ENCODE measurements at places on chromosomes 12 and 14.

- DNase-seq: peak; percentile 57
Measured at GRCh38 chr12:113149361-113150150, at the start of gene CFAP73. TSS of gene CFAP73 (plus strand) at chr12:113149724. CDS start at chr12:113149858, 134 bp downstream.

- DNase-seq: no peak
Measured at GRCh38 chr12:46459111-46459510, 86.5 kb upstream of the SLC38A2 start.

GRCh38 chr12:131908092-131909080 is 14.0 kb downstream of the ULK1 start:
- DNase-seq: no peak

GRCh38 chr12:2960390-2960956 is 1.3 kb downstream of the TEAD4 start:
- DNase-seq: no peak

DNA sequence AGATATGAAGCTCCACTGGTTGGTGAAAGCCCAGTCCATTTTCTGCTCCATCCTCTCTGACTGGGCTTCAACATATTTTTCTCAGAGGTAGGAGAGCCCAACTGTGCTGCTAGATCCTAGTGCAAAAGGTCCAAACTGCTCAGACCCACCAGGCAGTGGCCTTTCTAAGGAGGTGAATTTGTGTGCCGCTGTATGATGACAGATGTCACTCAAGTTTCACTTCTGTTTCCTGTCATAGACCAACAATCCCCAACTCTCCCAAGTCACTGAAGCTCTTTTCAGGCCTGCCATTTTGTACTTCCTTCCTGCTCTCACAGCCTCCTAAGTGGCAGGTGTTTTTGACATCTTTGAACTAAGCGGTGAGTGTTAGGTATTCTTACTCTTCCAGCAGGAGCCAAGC is 16.4 kb upstream of the RNASE4 start:
- no peak for DNase-seq

GRCh38 chr14:76208340-76208739 is 56.6 kb downstream of the GPATCH2L start:
- DNase-seq: no peak

Measured in adrenal gland (tissue), 19 donors.